ENCODE measurements at places on chromosomes 2 and 18.

DNA sequence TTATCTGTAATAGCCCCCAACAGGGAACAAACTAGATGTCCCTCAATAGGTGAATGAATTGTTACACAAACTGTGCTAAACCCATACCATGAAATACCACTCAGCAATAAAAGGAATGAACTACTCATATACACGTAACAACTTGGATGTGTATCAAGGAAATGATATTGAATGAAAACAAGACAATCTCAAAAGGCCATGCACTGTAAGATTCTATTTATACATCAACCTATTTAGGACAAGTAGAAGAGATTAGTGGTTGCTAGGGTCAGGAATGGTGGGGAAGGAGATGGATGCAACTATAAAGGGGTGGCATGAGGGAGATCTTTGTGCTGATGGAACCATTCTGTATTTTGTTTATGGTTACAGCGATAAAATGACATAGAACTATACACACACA, 47.1 kb downstream of the KANSL3 start:
- DNase-seq: no peak

GRCh38 chr2:204022550-204022949, 86.0 kb downstream of the ICOS start:
- DNase-seq: no peak

- no peak for DNase-seq
Observed at GRCh38 chr2:176157499-176158185, 535 bp downstream of the HOXD3 start.

- no peak for DNase-seq
Observed at GRCh38 chr2:216563646-216564045, 65.0 kb downstream of the RPL37A start.

DNA sequence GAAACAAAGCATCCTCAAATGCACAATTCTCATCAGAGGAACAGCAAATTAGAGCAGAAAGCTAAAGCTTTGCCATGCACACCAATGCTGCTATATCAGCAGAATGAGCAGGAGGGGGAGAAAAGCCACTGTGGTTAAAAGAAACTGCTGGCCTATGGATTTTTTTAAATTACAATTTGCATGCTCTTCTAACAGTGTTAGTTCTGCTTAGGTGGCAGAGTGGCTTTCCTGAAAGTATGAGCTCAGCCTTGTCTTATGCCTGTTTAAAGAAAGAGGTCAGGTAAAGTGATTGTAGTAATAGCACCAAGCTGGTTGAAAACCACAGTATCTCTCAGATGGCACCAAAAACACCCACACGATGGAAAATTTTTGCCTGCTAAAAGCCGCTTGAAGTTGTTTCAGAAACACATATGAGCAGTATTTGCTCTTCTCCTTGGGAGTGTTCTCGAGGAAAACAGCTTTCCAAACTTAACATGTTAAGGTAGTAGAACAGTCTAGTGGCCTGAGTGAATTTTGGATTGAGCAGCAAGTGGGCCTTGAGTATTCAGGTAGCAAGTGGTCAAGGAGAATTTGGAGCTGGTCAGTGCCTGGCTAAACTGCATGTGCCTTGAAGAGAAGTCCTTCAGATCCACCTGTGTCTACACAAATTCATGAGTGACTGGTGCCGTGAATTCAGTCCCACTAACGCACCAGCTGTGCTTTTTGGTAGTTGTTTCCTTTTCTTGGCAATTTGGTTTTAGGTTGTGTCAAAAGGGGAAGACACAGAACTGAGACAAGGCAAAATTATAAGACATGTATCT, 19.6 kb upstream of the NDUFV2 start:
- no peak for DNase-seq

- no peak for DNase-seq
Observed at GRCh38 chr2:69973335-69973735, 11.9 kb upstream of the ASPRV1 start.

GRCh38 chr2:171482877-171483276, 39.4 kb upstream of the CYBRD1 start:
- DNase-seq: no peak

DNA sequence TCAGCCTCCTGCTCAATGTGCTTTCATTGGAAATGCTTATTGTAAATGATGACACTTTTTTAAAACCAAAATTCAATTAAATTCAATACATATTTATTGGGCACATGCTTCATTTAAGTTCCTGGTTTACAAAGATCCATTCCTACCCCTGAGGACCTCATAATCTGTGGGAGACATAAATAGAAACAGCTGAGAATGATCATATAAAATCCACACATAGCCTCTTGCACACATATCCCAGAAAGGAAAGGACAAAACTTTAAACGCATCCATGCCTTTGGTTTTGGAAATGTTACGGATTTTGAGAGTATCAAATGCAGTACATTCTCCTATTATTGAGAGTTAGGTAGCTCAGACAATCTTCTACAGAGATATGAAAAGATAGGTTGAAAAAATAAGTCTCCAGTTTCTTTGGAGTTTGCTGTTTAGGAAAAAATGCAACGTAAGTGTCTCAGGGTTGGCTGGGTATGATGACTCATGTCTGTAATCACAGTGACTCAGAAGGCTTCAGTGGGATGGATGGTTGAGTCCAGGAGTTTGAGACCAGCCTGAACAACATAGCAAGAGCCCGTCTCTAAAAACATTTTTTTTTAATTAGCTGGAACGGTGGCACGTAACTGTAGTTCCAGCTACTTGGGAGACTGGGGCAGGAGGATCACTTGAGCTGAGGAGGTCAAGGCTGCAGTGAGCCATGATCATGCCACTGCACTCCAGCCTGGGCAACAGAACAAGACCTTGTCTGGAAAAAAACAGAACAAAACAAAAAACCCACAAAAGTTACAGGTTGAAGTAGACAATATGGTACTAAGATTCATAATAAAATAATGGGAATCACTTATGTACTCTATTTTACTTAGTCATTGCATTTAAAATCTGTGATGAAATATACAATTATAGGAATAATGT, 3.9 kb upstream of the PRELID3A start:
- DNase-seq: peak; percentile 94

- no peak for DNase-seq
Observed at GRCh38 chr18:49114556-49114955, 163.8 kb upstream of the SMAD7 start.

DNA sequence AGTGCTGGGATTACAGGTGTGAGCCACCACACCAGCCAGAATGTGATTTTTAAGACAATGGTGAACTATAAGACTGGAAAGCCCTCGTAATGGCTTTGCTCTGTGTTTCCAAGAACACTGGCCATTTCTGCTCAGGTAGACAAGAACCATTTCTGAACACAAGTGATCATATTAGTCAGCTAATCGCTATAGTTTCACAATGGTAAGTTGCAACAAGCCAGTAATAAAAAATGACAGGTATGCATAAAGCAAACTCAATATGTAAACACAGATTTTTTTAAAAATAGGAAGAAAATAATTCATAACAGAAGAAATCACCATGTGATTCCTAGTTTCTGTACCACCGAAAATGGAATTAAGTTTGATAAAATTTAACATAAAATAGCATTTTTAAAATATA, 166.5 kb downstream of the THADA start:
- no peak for DNase-seq

- peak; percentile 22 for DNase-seq
Observed at GRCh38 chr2:20992201-20992711, 51.6 kb downstream of the APOB start.

- peak; percentile 59 for DNase-seq
Observed at GRCh38 chr2:241636182-241637017, 558 bp downstream of the THAP4 start.

- no peak for DNase-seq
Observed at GRCh38 chr18:13436576-13436975, 218.0 kb downstream of the LDLRAD4 start.

GRCh38 chr2:212066546-212066945, 472.1 kb downstream of the ERBB4 start:
- DNase-seq: no peak

DNA sequence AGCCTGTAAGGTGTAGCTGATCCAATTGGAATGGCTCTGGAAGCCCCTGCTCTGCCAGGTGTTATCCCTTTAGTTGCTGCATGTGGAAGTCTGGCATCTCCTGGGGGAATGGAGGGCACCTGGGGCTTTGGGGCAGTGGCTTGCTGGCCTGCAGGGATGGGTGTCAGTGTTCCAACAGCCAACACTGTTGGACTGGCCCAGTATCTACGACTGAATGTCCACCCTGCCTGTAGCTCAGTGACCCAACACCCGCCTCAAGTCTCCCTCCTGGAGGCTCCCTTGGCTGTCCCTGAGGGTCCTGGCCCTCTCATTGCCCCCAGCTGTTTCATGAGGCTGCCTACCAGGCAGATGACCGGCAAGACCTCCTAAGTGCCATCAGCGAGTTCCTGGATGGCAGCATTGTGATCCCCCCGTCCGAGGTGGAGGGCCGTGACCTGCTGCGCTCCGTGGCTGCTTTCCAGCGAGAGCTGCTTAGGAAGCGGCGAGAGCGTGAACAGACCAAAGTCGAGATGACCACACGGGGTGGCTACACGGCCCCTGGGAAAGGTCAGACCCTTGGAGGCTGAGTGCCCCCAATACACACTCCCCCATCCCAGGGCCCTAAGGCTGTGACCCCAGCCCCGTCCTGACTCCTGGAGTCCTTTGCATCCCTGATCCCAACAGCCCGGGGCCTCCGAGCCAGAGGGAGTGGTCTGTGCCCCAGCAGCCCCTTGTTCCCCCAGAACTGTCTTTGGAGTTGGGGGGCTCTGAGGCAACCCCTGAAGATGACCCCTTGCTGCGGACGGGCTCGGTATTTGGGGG, 7.7 kb downstream of the SLC4A3 start:
- no peak for DNase-seq

- DNase-seq: no peak
Observed at GRCh38 chr18:12531749-12532148, 124.0 kb downstream of the PRELID3A start.

DNA sequence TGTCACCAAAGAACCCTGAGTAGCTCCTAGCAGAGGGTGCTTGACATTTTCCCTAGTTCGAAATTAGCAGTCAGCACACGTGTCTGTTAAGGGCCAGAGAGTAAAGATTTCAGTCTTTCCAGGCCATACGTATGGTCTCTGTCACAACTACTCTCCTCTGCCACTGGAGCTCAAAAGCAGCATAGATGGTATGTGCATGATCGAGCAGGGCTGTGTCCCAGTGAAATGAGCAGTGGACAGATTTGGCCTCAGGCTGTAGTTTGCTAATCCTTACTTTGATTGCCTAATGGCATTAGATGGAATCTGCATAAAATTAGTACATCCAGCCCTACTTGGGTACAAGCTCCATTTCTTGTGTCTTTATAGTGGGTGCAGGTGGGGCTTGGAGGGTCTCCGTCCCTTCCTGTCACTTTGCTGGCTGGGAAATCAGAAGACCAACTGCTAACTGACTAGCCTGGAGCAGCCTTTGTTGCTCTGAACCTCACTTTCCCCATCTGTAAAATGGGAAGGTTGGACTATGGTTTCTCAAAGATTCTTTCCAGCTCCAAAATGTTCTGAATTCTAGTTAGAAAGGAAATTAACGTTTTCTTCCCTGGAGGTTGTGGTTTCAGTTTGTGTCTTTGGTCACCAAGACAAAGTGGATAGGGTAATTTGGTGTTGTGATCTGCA, 108.5 kb downstream of the GLI2 start:
- DNase-seq: no peak

- peak; percentile 2 for DNase-seq
Observed at GRCh38 chr2:144041612-144042011, 478.3 kb downstream of the ZEB2 start.

GRCh38 chr2:105431367-105432043, 32.7 kb upstream of the FHL2 start:
- DNase-seq: no peak

DNA sequence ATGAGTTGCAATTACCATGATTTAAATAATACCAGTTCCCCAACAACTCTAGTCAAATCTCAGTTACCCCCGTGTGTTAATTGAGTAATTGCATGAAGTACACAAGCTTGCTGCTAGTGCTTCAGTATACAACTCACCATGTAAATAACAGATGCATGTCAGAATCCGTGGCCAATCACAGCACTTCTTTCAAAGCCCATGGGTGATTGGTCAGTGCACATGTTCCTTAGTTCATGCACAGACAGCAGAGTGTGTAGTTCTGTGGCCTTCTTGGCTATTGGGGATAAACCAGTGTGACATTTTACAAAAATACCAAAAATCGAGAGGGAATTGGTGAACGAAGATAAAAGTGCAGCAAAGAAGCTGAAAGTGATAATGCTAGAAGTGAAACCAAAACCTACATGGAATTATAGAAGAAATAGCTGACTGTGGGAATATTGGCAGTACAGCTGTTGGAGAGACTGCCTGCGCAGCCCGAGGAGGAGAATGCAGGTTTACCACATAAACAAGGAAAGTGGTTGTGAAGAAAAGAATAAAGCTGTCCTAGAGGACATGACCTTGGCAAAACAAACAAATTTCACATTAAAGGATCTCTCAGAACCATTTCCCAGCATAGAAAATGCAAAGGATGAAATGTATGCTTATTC, 59.4 kb downstream of the NEDD4L start:
- no peak for DNase-seq

- no peak for DNase-seq
Observed at GRCh38 chr2:238506371-238507068, 79.8 kb downstream of the ASB1 start.

DNA sequence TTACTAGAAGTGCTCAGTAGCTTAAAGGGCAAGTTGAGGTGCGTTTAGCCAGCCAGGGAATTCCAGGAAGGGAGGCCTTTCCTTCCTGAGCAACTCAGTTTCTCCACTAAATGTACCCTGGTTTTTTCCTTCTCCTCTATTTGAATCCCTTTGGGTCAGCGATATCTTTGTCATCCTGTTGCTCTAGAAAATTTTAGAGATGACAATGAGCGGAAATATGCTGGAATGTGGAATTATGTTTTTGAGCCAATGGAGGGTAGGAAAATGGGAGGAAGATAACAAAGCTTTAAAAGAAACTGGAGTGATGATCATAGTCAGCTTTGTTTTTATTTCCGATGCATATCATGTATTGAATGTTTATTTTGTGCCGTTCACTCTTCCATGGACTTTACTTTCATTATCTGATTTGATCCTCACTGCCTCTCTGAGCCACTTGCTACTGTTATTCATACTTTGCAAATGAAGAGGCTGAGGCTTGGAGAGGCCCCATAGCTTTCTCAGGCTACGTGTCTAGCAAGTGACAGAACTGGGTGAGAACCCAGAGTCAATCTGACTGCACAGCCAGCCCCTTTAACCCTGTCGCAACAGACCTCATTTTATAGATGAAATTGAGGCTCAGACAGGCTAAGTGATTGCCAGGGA, 67.3 kb downstream of the NTSR2 start:
- DNase-seq: no peak

DNA sequence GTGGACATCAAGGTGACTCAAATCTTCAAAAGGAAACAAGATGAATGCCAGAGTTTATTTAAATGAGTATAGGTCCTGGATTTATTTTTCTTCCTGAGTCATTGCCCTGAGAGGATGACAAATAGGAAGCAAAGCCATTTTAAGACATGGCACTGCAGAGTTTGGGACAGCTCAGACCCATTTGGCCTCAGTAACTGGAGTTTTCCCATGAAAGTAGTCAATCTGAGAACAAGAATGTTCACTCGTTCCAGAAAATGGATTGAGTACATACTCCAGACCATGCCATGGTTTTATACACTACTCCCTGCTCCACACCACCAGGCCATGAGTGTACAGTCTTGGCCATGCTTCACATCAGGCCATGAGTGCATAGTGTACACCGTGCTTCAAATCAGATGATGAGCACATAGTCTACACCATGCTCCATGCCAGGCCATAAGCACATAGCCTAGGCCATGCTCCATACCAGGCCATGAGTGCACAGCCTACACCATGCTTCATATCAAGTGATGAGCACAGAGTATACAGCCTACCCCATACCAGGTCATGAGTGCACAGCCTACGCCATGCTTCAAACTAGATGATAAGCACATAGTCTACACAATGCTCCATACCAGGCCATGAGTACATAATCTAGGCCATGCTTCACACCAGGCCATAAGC, 202.4 kb downstream of the FBXO15 start:
- DNase-seq: peak; percentile 19
